ENCODE measurements at places on chromosomes 6 and 20.

GRCh38 chr6:146090474-146090873, 61.6 kb downstream of the GRM1 start:
- DNase-seq, result no peak

DNA sequence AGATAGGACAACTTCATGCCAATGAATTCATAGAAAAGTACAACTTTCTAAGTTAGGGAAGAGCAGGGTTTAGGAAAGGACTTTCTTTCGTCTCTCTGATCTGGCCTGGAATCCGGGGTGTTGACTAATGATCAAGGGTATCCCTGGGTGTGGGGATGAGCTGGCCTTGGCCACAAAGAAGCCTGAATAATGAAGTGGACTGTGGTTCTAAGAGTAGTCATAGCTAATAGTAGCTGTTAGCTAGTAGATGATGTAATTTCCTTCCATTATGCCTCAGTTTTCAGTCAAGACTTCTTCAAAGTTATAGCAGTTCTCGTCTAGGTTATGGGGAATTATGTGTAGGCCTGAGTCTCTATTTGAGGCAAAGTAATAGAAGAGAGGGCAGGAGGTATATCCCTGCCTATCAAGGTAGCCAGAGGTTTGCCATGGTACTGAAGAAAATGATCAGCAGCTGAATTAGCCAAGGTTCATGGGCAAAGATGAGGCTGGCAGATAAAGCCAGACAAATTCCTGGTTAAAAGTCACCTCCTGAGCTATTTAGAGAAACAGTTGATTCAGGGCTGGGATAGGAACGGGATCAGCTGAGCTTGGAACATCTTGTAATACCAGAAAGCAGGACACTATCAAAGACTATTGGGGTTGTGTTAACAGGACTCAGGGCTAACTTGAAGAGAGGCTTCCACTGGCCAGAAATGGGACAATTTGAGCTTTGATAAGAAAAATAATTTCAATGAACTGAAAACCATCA, 18.7 kb upstream of the TRPC4AP start:
- DNase-seq, result no peak

GRCh38 chr6:122838060-122838780, 49.2 kb downstream of the SMPDL3A start:
- no peak for DNase-seq

GRCh38 chr6:82176616-82177015, 70.9 kb downstream of the IBTK start:
- no peak for DNase-seq

DNA sequence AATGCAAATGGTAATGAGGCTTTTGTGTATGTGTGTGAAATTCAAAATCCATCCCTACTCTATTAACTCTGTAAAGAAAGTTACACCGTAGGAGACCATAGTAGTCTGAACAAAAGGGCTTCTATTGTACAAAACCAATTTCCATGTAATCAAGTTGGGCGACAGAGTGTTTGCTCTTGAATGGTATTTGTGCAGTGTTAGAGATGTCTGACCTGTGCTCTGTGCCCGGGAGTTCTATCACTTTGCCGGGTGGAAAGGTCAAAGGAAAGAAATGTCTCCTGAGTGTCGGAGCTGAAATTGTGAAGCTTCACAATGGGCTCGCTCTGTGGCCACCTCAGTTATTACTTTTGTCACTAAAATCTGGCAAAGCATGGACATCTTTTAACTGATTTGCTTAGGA, 312.0 kb downstream of the SAMD5 start:
- no peak for DNase-seq

- DNase-seq, result no peak
These were observed 2.3 kb downstream of the CDC25B start for GRCh38 chr20:3798373-3798768.

GRCh38 chr6:111661541-111662061, 55.9 kb upstream of the TRAF3IP2 start:
- DNase-seq, result no peak

DNA sequence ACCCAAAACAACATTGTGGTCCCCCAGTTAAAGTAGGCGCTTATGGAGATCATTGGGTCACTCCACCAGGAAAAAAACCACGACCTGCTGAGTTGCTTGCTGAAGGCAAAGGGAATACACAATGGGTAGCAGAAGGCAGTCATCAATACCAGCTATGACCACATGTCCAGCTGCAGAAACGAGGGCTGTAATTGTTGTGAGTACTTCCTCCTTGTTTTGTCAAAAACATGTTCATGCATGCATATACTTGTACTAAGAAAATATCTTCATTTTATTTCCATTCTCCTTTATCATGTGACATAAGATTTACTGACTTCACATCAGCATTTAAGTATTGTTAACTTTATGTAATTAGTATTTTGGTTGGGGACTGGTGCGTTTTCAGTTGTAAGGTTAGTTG, 16.9 kb downstream of the SERINC1 start:
- DNase-seq, result no peak

DNA sequence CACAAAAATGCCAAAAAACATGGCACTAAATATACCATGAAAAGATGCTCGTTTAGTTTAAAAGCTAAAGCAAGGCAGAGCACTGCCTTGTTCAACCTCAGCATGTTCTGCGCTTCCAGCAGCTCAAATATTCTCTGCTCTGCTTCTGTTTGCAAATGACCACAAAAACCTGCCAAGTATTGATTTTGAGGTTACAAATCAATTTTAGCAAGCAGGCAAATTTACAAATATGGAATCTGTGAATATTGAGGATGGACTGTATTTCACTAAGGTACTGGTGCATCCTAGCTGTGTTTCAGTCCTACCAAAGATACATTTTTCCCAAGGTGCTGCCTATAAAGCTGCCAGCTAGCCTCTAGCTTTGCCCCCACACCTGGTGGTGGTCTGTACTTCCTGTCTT, 449.9 kb downstream of the PREX1 start:
- DNase-seq, result no peak

GRCh38 chr6:150083839-150084238, 14.9 kb upstream of the ULBP3 start:
- no peak for DNase-seq

- no peak for DNase-seq
These were observed 76.1 kb downstream of the PRKN start for GRCh38 chr6:162651505-162651904.

DNA sequence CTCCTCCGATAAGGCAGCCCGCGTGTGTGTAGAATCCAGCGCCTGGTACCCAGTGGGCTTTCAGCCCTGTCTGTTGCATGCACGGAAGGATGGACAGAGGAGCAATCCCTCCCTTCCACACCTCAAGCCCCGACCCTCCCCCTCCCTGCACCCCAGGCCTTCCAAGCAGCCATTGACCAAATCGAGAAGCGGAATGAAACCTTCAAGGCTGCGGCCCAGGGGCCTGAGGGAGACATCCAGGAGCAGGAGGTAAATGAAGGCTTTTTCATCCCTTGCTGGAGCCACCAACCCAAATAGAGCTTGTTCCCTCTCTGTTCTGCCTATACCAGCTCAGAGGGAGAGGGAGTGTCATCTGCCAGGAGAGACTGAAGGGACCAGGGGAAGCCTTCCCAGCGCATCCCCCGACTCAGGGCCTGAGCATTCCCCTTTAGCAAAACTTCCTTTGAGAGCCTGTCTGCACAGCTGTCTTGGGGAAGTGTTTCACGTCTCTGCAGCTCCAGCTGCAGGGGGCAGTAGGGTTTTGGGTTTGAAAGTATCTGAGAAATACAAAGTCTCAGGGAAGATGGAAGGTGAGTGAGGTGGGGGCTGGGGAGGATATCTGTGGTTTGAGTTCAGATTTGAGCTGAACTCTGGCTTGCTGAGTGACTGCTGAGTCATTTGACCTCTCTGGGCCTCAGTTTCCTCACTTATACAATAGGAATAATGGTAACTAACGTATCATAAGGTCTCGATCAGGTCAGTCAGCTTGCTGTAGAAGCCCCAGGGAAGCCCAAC, 16.1 kb downstream of the FGD2 start:
- DNase-seq, result peak; percentile 88

DNA sequence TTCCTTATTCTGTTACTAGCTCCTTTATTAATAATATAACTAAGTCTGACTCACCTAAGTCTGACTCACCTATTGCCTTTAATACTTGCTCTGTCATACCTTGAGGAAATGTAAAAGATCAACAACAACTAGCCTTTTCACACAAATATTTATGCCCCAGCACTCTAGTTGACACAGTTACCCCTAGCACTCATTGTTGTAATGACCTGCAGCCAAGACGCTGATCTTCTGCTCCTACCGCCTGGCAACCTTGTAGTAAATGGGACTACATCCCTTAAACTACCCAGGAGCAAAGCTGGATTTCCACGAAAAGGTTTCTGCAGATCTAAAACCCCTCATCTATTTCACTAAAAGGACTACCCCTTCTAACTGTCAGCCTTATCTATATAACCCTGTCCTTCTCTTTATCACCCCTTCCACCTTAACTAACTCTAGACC, 90.0 kb downstream of the PLG start:
- DNase-seq, result no peak

GRCh38 chr20:32646486-32646885, 27.3 kb downstream of the C20orf203 start:
- no peak for DNase-seq

DNA sequence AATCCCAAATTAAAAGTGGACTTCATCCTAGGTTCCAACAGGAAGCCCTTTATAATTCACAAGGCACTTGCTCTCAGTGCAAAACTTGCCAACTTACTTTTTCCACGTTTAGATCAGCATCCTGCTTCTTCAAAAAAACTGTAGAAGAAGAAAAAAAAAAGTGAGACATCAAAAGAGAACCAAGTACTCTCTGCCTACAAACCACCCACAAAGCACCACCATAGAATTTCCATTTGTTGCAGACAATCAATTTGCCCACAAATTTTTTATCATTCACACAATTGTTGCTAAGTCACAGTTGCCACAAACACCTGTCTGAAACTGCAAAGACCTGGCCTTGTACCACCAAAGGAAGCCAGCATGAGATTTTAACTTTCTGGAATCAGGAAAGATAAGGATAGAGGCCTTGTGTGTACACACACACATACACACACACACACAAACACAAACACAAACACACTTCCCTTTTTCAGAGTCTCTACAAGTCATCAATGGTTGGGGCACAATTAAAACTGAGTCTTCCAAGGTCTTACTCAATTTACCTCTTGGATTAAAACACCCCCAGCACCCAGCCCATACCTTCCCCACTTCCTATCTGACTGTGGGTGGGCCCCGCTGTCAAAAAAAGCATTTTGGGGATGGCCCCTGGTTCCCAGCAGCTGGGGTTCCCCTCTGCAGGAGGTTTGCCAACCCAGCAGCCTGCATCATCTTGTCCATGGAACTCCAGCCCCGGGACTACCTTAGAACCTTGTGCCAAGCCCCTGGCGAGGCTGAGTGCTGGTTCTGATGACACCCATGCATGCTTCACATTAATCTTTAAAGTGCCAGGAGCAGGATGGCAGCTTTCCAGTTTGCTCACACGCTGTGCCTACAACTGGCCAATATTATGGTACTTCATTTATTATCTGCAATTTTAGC, 26.5 kb downstream of the FYN start:
- DNase-seq, result peak; percentile 64

DNA sequence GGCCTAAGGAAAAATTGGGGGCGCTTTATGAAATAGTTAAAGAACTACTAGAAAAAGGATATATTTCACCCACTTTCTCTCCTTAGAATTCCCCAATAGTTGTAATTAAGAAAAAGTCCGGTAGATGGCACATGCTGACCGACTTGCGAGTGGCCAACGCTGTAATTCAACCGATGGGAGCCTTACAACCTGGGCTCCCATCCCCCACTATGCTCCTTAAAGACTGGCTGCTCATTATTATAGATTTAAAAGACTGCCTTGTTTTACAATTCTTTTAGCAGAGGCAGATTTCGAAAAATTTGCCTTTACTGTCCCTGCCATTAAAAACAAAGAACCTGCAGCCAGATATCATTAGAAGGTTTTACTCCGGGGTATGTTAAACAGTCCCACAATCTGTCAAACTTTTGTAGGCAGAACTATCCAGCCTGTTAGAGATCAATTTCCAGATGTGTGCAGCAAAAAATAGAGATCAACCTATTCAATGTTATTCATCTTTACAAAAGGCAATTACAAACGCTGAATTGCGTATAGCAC, 58.5 kb upstream of the PRSS16 start:
- DNase-seq, result peak; percentile 66

DNA sequence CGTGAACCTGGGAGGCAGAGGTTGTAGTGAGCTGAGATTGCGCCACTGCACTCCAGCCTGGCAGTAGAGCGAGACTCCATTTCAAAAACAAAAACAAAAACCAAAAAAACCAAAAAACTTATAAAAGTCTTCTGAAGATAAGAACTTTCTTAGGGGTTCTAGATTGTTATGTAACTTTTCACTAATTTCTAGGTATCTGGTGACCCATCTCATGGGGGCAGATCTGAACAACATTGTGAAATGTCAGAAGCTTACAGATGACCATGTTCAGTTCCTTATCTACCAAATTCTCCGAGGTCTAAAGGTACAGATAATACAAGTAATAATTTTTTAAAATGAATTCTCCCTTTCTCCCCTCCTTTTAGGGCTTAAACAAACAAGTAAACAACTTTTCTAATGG, 45.1 kb downstream of the MAPK14 start:
- DNase-seq, result no peak

DNA sequence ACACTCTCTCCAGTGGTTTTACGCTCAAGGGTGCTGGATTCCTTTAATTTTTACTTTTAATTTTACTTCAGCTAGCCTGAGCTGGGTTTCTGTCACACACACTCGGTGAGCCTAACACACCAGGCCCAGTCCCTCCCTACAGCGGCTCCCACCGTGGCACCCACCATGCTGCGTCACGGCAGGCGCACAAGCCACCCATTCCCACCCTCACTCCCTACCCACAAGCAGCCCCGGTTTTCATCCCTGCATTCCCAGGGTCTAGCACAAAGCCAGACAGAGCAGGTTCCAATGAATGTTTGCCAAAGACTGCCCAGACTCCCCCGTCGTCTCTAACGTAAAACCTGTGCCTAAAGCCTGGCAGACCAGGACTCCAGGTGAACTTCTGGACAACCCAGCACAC, 50.3 kb downstream of the MYH7B start:
- DNase-seq, result no peak

DNA sequence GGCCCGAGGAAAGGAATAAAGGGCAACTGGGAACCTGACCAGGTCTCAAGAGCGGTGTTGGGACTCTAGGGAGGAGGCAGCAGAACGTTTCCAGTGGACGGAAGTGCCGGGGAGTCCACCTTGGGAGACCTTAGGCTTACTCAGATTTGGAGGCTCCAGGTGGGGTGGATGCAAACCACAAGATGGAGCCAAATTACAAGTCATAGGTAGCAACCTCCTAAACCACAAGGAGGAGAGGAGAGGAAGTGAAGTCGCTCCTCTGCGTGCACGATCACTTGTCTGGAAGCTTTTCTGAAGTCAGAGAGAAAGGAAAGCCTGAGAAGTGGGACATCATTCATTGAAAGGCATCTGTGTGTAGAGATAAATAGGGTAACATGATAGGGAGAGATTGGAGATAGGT, 9.3 kb downstream of the HLA-DOA start:
- peak; percentile 12 for DNase-seq

GRCh38 chr6:39330476-39330875, 8.0 kb upstream of the KCNK16 start:
- no peak for DNase-seq

GRCh38 chr20:46998477-46999240, 104.0 kb downstream of the EYA2 start:
- no peak for DNase-seq
